ENCODE measurements at places on chromosomes 12 and 14. TPM values are rescaled to one million over a fixed set of nuclear protein-coding genes. Genes with fewer than 3 reads are reported as not detected.

GRCh38 chr14:90559811-90560492 lies 163.1 kb downstream of the CALM1 start:
- no peak for DNase-seq

DNA sequence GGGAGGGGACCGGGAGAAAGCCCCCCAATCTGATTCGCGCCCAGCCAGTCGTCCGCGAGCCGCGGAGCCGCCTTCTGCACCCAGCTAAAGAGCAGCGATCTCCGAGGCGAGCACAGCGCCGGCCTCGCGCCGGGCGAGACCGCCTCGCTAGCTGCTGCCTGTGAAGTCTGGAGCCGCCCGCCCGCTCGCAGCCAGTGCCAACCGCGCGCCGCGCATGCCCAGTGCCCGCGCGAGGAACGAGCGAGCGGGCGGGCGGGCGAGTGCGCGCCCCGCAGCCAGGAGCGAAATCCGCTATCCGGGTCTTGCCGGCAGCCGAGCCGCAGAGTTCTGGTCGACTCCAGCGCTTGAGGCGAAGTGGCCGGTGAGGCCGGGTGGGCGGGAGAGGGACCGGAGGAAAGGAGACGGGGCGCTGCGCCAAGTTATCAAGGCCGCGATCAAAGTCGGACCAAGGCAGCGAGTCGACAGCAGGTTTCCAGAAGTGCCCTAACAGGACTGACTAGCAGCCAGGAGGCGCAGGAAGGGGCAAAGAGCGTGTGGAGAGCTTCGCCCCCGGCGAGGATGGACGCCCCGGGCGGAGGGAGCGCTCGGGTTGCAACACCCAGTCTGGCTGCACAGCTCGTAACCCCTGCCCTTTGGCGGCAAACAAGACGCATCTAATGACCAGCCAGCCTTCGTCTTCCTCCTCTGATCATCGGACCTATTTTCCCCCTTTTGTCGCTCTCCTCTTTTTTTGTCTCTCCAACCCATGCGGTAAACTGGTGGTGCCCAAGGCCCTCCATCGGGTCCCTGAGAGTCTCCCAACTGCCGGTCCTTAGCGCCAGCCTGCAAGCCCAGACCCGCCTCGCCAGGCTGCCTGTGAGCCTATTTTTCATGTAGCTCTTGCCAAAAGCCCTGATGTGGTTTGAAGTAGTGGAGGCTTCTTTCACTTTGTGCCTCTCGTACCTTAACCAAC lies at the start of gene EPS8:
Gene EPS8, minus strand, starts transcription at position 169 of the 952 bp plus-strand sequence. CDS start 106,437 bp downstream, outside the sequence.
- peak; percentile 93 for DNase-seq

- peak; percentile 18 for DNase-seq
These were observed 1.5 kb upstream of the STAT6 start for GRCh38 chr12:57112492-57113294.

- DNase-seq = no peak
These were observed 208.4 kb downstream of the PPM1H start for GRCh38 chr12:62726471-62726980.

Gene GLI1
- total RNA-seq = 2.0 TPM

Gene AQP6
- not detected for total RNA-seq

Gene AHNAK2
- 5.1 TPM for total RNA-seq

DNA sequence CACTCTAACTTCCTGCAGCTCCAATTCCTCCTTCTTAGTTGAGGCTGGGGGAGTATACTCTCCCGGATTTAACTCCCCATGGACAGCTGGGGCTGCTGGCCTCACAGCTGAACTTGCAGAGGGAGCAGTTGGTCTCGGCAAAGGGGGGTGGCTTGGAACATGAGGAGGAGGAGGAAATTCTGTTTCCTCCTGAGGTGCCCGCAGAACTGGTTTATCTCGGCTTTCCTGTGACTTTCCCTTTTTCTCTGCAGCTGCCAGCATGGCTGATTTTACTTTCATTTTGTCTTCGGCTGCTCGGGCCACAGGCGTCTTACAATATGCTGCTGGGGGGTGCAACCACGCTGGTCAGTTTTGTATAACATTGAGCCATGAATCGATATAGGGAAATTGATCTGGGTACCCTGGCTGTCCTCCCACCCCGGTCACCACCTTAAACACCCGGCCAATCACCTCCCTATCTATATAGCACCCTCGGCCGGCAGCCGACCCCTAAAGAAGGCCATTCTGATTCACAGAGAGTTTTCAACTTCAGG lies 1317.6 kb downstream of the TMEM121 start:
- peak; percentile 73 for DNase-seq

Gene FOXG1
- total RNA-seq = not detected

GRCh38 chr12:55705782-55706402 lies 1.8 kb downstream of the ITGA7 start:
- peak; percentile 32 for DNase-seq

Gene GPD1
- total RNA-seq = 3.4 TPM

Gene ALG10
- total RNA-seq = 5.6 TPM

DNA sequence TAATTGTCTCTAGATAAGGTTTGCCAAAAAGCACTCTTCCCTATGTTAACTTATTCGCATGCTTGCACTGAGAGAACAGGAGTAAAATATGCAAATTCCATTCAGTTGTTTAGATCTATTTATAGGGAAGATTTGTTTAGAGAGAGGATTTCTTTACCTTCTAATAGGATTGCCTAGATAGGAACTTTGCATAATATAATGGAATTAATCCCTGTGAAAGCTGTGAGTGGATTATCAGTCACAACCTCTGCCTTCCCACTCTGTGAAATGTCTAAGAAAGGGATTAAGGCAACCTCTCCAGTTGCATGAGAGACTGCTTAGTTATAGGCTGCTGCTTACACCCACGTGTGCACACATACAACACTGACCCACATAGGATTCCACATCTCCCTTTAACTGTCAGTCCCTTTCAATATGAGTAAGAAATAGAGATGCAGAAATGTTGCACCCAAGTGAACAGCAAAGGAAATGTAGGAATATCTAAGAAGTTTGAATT lies 83.2 kb downstream of the ALG10B start:
- DNase-seq = no peak

DNA sequence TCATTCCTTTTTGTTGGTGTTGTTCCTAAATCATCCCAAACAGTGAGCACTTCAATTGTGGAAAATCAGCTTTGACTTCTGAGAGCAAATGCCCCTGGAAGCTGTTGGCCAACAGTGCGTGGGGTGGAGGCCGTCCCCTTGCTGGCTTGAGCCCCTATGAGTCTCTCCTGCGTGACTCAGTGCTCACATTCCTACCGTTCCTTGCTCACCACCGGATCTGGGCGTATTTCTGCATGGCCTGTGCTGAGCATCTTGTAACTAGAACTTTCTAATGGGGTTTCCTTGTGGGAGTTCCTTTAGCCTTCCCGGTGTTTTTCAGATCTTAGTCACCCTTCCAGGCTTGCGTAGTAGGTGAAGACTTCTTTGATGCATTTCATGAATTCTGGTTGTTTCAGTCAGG lies 14.7 kb downstream of the SERPINA1 start:
- no peak for DNase-seq

Gene GYS2
- not detected for total RNA-seq

- DNase-seq = no peak
These were observed at the start of gene ASCL1 for GRCh38 chr12:102957339-102958050. TSS of gene ASCL1 (plus strand) at chr12:102957674. CDS start at chr12:102958245, 571 bp downstream.

Data from colonic mucosa (tissue), 4 donors.